Cerebellum (tissue), 4 donors: ENCODE measurements at places on chromosomes 2 and 18. TPM values are rescaled to one million over a fixed set of nuclear protein-coding genes. Genes with fewer than 3 reads are reported as not detected.

- DNase-seq: no peak
Measured at GRCh38 chr2:126786765-126787164, 111.9 kb upstream of the TEX51 start.

GRCh38 chr2:25441353-25441752 is 99.6 kb upstream of the DNMT3A start:
- DNase-seq: no peak

GRCh38 chr2:196926562-196927375 is at the start of gene PGAP1:
Gene PGAP1, minus strand, starts transcription at chr2:196926707. Its CDS starts 91 bp downstream, at chr2:196926616.
- DNase-seq: peak; percentile 89

GDF7 gene
- total RNA-seq: 0.45 TPM

DNA sequence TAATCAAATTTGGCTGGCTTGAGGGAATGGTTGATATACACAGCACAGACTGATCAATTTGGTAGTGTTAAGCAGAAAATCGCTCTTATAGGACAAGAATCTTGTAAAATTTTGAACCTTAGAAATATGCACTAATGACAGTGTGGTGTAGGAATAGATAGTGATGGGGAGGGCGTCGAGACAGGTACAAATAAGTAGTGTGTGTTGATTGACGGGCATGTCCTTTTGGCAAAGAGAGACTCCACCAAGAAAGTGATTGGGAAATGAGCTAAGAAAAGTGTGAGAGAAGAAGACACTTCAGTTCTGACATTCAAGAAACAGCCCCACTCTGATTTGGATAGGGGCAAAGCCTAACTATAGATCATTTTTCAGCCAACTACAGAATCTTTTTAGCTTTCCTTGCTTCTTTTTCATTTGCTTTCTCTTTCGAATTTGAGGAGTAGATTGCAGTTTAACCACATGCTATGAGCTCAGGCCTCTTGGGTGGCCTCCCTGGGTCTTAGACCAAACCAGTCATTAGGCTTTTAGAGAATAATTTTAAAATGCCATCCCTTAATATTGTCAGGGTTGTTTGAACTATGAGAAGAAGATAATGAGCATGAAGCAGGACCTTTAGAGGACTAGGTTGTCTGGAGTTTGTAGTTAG is 127.1 kb downstream of the CERS6 start:
- DNase-seq: no peak

- peak; percentile 36 for DNase-seq
Measured at GRCh38 chr2:714005-714741, 37.0 kb upstream of the TMEM18 start.

- no peak for DNase-seq
Measured at GRCh38 chr2:200150411-200151086, 155.9 kb upstream of the SPATS2L start.

DNA sequence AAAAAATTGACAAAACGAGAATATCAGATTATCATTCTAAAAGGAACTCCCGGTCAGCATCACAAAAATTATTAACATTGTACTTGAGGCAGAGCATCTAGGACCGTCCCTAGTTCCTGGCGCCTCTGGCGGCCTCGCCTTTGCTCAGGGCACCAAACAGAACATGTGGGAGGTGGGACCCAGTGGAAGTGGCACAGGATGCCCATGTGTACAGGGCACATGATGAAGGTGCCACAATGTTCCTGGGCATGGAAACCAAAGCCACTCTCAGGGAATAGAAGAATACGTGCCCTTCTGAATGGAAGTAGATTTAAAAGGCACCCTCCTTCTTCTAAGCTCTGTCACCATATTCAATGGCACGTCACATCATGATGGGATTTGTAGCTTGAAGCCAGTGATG is 30.1 kb upstream of the MARCO start:
- no peak for DNase-seq

DNA sequence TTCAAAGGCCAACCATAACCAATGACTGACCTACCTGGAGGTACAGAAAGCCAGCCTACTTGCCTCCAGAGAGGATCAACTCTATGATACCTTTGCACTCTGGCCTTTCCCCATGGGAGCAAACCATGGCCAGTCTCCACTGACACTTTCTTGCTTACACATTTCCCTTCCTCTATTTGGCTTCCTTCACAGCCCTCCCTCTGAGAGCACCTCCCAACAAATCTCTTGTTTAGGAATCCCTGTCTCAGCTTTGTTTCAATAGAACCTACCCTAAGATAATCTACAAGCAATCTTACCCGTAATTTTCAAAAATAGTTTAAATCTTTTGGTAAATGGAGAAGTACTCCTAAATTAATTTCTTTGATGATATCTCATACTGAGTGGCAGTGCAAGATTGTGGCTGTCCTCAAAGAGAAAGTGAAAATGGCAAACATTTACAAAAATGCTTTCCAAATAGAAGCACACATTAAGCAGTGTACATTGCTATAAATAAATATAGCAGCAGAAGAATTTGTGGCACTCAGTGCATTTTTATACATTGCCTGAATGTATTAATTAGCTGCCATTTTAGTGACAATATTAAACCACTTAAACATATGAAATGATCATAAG is 140.6 kb downstream of the CCDC148 start:
- DNase-seq: no peak

DNA sequence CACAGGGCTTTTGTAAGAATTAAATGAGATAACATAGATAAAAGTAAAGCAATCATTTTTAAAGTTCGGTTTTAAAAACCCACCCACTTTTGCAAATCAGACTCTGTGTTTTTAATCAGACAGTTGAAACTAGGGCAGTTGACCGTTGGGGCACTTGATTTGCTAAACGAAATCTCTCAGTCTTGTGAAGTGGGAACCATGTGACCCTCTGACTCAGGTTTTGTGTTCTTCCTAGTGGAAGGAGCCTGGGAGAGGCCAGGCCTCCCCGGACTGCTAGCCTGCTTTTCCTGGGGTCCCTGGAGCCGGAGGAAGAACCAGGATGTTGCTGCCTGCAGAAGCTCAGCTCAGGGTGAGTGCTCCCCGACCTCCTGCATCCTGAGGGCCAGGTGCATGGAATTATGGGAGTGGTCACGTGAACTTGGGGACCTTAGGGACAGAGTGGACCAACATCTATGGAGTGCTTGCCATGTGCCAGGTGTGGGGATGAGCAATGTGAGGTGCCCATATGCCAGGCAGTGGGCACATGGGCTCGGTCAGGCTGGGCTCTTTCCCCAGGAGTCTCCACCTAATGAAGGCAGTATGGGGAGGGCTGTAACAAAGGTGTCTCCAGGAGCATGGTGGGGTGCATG is 3.9 kb downstream of the C2orf72 start:
- no peak for DNase-seq

DNA sequence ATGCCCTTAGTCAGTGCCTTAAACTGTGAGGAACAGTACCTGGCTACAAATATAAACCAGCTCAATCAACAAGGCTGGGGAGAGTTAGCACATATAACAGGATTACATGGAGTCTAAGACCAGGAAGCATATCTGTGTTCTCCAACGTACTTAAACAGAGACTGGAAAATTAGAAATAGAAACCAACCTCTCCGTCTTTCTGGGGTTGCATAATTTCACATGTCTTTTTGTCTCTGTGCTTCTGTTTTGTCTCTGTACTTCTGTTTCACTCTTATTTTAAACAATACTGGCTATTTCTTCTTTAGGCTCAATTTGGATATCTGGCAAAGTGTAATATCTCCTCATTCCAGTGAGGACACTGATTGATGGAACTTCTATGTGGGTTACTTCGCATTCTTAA is 749.0 kb upstream of the ZEB2 start:
- no peak for DNase-seq

DNA sequence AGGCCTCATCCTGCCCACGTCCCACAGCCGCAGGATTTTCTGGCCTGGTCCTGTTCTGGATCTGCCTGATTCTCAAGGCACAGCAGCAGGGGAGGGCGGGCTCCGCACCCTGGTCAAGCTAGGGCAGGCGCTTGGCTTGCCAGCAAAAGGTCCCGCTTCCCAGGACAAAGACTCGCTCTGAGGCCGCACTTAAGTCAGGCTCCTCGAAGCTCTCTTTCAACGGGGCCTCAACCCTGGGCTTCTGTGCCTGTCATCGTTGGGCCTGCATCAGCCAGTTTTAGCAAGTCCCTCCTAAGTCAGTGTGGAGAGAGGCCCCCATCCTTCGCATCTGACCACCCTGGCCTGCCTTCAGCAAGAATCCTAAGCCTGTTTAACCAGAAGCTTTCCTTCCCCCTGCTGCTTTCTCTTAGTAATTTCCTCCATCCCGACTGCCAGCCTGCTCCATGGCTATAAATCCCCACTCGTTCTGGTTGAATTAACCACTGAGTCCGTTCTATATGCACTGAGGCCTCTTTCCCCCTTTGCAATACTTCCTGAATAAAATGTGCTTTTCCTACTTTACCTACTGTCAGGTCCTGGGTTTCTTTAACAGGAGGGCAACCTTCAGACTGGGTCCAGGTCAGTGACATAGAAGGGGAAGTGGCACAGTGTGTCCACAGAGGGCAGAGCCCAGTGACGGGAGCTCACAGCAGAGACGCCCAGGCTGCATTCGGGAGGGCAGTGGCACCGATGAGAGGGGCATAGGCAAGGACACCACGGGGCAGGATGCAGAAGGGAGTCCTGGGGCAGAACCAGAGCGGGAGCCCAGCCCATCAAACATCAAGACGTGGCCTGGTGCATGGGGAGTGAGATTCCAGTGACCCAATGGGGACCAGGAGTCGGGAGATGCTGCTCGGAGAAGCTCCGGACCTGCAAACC is 62.7 kb downstream of the SP110 start:
- no peak for DNase-seq

DTNB gene
- 39.9 TPM for total RNA-seq

POTEI gene
- 0.27 TPM for total RNA-seq

DNA sequence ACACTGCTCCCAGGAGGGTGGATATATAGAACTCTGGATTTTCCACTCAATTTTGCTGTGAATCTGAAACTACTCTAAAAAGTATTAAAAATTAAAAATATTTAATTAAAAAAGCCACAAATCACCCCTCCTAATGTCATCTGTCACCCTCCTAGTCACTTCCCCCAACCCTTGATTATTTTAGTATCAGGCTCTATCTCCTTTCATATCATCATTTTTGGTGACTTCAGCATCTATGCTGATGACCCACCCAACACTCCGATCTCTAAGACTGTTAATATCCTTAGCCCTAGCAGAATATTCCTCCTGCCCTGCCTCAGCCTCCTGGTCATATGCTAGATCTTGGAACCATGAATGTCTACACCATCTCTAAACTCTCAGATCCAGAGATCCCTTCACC is 128.3 kb upstream of the SLC1A4 start:
- no peak for DNase-seq

DNA sequence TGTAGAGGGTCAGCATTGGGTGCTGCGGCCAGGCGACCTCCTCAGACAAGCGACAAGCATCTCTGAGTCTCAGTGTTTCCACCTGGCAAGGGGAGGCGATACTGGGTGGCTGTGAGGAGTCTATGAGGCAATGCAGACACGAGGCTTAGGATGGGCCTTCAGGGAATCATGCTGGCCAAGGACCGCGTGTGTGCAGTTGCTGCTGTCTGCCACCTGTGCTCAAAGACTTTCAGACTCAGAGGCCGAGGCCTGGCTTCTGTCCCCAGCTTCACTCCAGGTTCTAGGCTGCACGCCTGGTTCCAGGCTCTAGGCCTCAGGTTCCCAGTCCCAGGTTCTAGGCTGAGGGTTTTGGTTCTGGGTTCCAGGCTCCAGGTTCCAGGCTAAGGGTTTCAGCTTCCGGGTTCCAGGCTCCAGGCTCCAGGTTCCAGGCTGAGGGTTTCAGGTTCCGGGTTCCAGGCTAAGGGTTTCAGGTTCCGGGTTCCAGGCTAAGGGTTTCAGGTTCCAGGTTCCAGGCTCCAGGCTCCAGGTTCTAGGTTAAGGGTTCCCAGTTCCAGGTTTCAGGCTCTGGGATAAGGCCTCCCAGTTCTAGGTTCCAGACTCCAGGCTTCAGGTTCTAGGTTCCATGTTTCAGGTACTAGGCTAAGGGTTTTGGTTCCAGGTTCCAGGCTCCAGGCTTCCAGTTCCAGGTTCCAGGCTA is 14.8 kb downstream of the LRRFIP1 start:
- no peak for DNase-seq

GRCh38 chr2:3396920-3397559 is 17.5 kb downstream of the TRAPPC12 start:
- DNase-seq: no peak

ARHGAP28 gene
- total RNA-seq: 28.7 TPM

DNA sequence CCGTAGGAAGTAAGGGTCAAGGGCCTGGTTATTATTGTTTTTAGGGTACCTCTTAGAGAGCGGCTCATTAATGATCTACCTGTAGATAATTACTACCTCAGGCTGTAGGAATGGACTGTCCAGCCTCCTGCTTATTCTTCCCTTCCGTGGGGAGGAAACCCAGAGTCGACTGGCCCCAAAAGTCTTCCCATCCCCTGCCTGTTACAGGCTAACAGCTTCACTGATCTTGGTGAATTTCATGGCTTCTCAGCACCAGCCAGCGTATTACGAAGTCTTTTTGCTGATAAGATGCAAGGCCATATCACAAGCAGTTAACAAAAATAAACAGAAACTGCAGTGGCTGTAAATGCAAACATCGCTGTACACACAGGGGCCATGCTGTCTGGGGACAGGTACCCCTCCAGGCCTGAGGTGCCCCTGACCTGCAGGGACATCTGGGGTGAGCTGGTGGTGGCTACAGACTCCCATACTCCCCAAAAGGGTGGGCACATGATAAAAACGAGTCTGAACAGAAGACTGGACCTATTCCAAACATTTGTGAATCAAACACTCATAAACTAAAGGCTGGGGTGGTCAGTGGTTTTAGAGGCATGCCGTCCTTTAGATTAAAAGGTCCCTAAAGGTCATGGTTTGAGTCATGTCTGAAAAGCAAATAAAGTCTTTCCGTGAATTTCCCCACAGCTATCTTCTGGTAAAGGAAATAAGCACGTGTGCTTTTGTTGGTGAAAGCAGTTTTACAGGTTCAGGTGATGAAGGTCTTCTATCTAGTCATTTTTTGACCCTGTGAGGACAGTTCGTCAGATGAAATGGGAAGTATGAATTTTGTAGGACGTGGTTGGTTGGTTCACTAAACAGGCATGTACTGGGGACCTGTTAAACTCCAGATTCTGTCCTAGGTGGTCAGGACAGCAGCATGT is 36.7 kb downstream of the TTC39C start:
- no peak for DNase-seq

DNA sequence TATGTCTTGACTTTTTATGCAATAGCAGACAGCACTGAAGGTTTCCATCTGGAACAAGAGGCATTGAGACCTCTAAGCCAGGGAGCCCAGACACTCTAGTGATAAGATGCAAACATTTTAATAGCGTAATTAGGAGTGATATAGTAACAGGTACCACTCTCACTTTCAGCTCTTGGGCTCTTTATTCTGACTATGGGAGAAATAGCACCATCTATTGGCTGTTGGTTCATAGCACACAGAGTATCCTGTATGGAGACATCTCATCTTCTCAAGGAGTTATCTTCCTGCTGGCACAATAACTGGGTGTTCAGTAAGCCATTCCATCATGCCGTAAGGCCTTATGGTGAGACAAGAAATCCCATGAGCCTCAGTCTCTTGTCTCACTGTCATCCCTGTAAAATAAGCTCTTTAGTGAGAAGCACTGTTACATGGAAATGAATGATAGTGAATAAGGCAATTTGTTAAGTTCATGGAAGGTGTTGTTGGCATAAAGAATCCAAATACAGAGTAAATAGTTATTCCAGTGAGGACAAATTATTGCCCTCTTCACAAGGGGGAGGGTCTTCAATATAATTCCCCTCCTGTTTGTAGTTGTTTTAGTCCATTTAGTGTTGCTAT is 48.3 kb downstream of the THUMPD2 start:
- DNase-seq: peak; percentile 51

NEU4 gene
- total RNA-seq: 0.82 TPM

IL1F10 gene
- not detected for total RNA-seq
